Left ventricle myocardium superior (tissue), 1 donor: ENCODE measurements at places on chromosomes 2 and 18. TPM values are rescaled to one million over a fixed set of nuclear protein-coding genes. Genes with fewer than 3 reads are reported as not detected.
A peak's percentile ranks its signal among the peaks of the same experiment; 100 is the strongest.

DNA sequence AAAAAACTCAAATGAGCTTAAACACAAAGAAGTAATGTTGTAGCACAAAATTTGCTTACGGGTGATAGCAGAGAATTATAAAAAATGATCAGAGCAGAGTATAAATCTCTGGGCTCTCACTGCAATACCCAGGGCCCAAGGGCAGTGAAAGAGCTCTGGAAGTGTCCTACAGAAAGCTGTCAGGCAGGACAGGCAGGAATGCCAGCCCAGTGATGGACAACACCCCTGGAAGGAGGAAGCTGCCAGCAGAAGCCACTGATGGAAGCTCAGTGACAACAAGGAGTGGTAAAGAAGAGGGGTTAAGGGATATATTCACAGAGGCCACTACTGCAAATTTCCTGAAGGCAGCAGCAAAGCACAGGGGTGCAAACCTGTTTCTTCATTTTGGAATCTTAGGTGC is 214.9 kb downstream of the L3MBTL4 start:
- no peak for DNase-seq

DNA sequence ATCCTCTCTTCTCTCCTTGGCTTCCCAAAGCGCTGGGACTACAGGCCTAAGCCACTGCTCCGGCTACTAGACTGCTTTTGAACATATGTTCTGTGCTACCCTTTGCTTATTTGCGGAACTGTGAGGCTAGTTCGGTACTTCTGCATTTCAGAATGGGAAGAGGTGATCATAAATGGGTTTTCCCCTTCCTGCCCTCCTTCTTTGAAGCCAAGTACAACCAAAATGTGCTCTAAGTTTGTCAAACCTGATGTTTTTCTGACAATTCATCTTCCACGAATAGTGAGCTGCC is 1.7 kb upstream of the ESCO1 start:
- no peak for DNase-seq

DNA sequence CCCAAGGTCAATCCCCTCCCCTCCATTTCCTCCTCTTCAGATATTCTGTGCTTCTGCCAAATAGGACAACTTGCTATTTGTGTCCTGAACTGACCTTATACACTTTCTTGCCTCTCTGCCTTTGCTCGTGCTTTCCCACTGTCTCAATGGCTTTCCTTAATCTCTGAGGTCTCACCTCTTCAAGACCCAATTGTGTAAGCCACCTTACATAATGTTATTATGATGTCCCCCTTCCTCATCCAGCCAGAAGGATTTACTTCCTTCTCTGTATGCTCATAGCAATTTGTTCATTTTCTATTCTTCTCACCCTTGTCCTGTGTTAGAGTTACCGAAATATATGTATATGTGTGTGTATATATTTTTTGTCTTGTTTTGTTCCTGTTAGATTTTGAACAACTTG is 26.9 kb upstream of the DARS1 start:
- no peak for DNase-seq

- DNase-seq: no peak
These were observed 152.4 kb downstream of the TCF4 start for GRCh38 chr18:55435592-55435991.

DNA sequence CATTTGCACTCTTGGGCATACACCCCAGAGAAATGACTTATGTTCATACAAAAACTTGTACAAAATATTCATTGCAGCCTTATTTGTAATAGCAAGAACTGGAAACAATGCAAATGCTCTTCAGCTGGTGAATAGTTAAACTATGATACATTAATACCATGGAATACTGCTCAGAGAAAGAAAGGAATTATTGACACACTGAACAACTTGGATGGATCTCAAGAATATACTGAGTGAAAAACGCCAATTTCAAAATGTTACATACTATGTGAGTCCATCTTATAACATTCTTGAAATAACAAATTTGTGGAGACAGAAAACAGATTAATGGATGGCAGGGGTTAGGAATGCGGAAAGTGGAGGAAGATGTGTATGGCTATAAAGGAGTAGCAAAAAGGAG is 17.2 kb downstream of the LNPK start:
- DNase-seq: no peak

DNA sequence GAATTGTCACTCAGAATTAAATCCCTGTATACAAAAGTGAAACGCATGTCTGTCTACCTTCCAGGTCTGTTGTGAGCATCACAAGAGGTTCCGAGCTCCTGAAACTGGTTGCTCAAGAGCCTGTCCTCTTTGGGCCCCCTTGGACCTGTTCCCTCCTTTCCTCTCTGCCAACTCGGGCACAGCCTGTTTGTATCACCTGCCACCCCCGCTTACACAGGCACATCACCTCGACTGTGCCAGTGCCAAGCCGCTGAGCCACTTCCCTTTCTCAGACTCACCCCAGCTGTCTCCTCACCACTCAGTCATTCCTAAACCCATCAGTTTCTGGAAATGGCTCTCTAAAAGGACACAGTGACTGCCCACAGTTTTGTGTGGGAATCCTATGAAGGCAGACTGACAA is 3.1 kb downstream of the EFR3B start:
- DNase-seq: no peak

DNA sequence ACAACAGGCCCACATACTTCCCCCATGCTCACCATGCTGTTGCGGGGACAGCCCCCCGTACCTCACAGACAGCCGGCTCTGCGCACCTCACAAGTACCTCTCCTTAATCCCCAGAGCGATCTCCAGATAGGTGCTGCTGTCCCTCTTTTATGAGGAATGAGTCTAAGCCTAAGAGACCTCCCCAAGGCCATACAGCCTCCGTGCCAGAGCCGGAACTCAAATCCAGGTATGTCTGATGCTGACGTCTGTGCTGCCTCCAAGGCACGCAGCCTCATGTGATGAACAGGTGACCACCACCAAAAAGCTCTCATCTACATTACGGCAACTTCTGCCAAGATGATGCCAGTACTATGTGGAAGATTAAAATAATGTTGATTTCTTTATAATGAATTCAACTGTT is 85.2 kb downstream of the EIPR1 start:
- DNase-seq: peak; percentile 11

- no peak for DNase-seq
These were observed 36.7 kb downstream of the WDFY1 start for GRCh38 chr2:223908304-223908998.

- no peak for DNase-seq
These were observed 1.7 kb downstream of the ZAP70 start for GRCh38 chr2:97714950-97715652.

Gene CLEC4F
- total RNA-seq: 0.25 TPM

Gene NEU2
- total RNA-seq: not detected

Gene MRPL30
- total RNA-seq: 38.0 TPM

Gene NIF3L1
- total RNA-seq: 16.9 TPM
